Astrocyte of the cerebellum (primary cell): ENCODE measurements at places on chromosomes 16 and 17.

- DNase-seq, result no peak
Observed at GRCh38 chr17:48850792-48851323, 20.0 kb downstream of the CALCOCO2 start.

DNA sequence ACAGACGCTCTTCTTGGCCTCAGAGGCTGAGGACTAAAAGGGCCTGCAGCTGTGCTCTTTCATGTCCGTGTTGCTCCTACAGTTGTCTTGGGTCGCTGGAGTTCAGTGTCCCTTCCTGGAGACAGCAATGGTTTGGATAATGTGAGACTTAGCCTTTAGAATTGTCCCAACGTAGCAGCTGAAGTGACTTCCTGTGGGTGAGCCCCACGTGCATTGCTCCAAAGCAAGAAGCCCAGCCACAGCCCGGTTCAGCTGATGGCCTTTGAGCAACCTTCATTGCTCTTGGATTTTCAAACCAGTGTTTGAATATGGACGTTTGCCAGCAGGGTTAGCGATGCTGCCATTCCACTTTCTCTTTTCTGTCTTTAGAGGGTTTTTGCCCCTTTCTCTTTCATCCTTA, 19.7 kb downstream of the TMEM11 start:
- no peak for DNase-seq

DNA sequence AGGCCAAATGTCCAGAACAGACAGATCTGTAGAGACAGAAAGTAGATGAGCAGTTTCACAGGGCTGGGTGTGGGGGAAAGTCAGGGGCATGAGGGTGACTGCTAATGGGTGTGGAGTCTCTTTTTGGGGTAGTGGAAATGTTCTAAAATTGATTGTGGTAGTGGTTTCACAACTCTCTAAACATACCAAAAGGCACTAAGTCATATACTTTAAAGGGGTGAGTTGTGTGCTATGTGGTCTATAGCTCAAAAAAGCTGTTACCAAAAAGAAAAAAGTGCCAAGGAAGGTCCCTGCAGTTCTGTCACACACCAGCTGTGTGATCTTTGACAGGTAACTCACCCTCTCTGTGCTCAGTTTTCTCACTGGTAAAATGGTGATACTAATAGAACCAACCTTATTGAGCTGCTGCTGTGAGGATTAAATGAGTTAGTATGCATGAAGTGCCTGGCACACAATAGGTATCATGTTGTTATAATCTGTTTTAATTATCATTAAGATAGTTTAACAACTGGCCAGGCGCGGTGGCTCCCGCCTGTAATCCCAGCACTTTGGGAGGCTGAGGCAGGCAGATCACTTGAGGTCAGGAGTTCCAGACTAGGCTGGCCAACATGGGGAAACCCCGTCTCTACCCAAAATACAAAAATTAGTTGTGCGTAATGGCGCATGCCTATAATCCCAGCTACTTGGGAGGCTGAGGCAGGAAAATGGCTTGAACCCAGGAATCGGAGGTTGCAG, 10.3 kb downstream of the ITGAX start:
- DNase-seq, result no peak

- DNase-seq, result peak; percentile 6
Observed at GRCh38 chr17:39667945-39668924, at the start of gene PNMT. Gene PNMT (plus strand): TSS chr17:39668453. CDS start chr17:39668476, 23 bp downstream.

GRCh38 chr16:28072087-28072486, 8.6 kb upstream of the GSG1L start:
- no peak for DNase-seq

DNA sequence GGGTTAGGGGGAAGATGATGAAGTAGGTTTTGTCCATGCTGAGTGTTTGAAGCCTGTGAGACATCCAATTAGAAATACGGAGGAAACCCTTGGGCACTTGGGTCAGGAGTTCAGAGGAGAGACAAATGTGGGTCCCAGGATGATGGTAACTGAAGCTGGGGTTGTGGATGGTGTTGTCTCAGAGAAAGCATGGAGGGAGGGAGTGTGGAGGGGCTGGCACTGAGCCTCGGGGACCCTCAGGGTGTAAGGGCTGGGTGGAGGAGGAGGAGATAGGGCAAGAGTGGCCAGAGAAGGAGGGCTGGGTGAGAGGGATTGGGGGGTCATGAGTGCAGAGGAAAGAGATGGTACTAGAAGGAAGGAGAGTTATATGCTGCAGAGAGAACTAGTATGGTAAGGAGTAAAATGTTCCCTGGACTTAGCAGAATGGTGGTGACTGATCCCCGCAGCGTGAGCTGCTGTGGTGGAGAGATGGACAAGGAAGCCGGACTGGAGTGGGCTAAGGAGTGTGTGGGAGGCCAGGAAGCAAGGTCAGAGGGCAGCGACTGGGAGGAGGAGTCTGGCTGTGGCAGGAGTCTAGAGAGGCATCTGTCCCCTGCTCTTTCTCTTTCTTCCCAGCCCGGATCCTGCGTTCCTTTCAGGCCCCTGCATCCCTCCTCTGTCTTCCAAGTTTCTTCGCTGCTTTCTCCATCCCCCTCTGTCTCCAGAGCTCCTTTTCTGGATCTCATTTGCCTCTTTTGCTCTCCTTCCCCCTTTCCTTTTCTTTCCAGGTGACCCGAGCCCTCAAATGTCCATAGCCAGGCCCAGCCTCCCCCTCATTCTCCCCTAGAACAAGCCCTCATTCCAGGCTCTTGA, 3.9 kb upstream of the COL1A1 start:
- no peak for DNase-seq

DNA sequence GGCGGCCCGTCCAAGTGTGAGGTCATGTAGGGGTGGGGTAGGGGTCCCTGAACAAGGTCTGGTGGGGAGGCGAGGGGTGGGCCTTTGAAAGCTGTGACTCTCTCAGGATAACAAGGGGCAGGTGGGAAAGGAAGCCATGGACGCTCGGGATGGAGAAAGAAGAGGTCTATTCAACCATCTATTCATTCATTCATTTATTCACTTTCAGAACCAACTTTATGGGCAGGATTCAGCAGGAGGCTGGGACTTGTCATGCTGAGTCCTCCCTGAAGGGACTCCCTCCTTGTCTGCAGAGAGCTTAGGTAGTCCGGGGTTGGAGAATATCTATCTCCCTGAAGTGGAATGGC, 8.6 kb upstream of the CD300A start:
- no peak for DNase-seq

- no peak for DNase-seq
Observed at GRCh38 chr17:39183720-39184119, 13.7 kb downstream of the CACNB1 start.

DNA sequence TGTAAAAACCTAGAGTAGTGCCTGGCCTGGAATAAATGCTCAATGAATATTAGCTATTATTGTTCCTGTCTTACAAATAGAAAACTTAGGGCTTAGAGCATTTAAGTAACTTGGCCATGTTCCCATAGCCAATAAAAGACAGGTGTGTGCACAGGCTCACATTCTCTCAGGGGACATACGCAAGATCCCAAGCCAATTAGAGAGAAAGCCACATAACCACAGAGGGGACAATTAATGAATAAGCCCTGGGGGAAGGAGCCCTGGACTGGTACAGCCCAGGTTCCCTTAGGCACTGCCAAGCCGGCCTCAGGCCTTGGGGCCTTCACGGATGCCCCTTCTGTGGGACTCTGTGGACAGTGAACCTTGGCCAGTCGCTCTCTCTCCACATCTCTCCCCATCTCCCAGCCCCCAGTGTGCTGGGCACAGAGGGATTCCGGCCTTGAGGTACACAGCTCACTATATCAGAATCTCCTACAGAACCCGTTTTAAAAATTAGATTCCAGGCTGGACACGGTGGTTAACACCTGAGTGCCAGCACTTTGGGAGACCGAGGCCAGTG, 27.3 kb upstream of the ABCC12 start:
- no peak for DNase-seq

DNA sequence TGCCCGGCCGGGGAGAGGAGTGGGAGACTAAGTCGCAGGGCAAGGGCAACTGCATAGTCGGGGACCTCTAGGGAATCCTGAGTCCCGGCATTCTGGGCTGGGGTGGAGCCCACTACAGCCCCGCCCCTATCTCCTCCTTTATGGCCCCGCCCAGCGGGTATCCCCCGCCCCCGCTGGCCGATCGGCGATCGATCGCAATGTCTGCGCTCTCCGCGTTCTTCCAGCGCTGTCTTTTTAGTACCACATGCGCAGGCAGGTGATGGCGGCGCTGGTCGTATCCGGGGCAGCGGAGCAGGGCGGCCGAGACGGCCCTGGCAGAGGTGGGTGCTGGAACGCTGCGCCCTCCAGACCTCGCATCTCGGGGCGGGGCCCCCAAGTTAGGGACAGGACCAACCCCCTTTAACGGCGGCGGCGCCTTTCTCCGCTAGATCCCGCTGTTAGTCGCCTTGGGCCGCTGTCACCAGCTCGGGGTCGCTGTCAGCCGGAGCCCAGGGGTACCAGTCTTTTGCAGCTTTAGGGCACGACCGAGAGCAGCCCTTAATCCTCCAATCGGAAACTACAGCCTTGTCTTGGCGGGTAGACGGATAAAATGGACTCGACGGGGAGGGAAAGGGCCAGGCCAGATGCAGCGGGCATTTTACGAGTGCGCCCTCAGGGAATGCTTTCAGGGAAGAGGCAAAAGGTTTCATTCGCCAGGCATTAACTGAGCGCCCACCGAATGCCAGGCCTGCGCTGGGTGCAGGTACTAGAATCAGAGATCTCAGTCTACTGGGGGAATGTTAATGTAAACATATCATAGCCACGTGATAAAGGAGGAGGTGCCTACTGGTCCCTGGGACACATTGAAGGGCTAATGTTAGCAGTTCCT, at the start of gene DPH1:
Gene DPH1, plus strand, starts transcription at position 243 of the 868 bp plus-strand sequence. Its CDS starts 17 bp downstream, at position 260.
- no peak for DNase-seq

GRCh38 chr17:20059728-20060188, 50.6 kb downstream of the SPECC1 start:
- no peak for DNase-seq

- DNase-seq, result no peak
Observed at GRCh38 chr16:55661941-55662643, 6.3 kb downstream of the SLC6A2 start.

DNA sequence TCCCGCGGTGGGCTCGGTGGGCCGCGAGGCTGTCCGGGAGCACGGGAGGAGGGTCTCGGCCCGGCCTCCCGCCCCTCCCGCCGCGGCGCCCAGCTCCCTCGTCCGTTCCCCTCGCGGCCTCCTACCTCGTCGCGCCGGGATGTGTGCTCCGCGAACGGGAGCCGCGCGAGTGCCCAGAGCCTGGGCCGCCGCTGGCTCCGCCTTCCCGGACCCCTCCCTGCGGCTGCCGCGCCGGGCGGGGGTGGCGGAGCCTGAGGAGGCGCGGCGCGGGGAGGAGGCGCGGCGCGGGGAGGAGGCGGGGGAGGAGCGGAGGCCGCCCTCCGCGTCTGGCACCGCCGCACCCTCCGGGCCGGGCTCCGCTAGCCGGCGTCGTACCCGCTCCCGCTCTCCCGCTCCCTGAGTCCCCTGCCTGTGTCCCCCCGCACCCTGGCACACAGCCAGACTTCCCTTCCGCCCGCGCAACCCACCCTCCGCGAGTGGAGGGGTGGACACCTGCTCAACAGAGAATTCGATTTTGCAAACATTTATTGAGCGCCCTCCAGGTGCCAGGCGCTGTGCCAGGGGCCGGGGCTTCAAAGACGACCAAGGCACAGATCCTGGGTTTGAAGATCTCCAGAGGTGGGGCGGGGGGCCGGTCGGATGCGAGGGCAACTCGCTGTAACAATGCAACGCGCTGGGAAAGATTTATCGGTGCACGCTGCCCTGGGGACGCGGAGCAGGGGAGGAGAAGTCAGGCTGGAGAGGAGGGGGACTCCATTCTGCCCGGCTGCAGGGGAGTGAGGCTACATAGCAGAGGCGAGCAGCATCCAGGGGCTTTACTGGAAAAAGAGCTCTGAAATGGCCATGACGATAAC, at the start of gene MPP3:
Gene MPP3, minus strand, starts transcription at position 171 of the 854 bp plus-strand sequence. CDS start 1,240 bp downstream, outside the sequence.
- DNase-seq, result no peak

- DNase-seq, result no peak
Observed at GRCh38 chr16:79560923-79561322, 39.6 kb downstream of the MAF start.

DNA sequence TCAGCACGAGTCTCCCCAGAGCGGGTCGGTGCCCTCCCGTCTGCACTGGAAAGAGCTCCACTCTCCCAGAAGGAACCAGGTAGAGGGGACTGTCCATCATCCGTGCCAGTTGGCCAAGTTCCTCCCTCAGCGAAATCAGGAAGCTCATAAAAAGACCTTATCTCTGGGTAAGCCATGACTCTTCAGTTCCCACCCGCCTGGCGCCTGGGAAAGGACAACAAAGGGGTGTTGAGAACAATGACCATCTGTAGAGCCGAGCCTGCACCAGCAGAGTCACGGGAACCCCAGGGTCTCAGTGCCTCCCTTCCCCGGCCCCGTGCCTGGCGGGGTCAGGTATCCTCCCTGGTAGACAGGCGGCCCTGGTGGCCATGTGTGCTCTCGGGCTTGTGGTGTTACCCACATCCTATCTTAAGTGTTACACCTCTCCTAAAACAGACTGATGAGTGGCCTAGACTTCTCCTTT, 190.7 kb downstream of the AXIN2 start:
- DNase-seq, result no peak

- DNase-seq, result no peak
Observed at GRCh38 chr16:66001432-66001831, 365.1 kb upstream of the CDH5 start.

DNA sequence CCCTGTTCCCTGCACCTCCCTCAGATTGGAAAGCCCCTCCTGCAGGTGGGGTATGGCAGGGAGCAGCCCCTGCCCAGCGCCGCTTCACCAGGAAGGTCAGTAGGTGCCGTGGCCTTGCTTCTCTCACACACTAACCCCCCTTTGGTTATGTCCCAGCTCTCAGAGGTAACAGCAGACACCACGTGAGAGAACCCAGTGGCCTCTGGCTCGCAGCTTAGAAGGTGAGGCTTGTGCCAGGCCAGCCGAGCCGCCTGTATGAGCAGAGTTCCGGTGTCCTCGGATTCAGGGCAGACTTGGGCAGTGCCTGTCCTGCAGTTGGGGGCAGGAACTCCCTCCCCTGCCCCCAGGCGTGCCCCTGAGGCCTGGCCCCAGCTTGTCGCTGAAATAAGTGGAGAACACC, 47.1 kb downstream of the PRMT7 start:
- no peak for DNase-seq

DNA sequence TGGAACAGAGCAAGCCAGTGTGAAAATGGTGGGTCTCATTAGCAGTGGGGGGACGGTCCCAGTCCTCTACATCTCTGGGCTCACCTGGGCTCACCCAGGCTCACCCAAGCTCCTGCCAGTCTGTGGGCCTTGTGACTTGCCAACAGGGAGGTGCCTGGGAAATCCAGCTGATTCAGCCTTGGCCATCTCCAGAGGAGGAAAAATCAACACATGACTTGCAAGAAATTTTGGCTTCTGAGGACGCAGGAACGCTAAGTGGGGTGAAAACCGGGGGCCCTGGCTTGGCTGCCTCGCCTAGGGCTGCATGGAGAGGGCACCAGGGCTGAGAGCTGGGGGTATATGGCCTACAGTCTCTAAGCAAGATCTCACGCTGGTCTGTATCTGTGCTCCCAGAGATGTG, 47.7 kb downstream of the VAC14 start:
- no peak for DNase-seq

GRCh38 chr17:49612726-49613125, 37.1 kb downstream of the NXPH3 start:
- DNase-seq, result no peak

- DNase-seq, result no peak
Observed at GRCh38 chr17:2542456-2542855, 30.8 kb upstream of the METTL16 start.

DNA sequence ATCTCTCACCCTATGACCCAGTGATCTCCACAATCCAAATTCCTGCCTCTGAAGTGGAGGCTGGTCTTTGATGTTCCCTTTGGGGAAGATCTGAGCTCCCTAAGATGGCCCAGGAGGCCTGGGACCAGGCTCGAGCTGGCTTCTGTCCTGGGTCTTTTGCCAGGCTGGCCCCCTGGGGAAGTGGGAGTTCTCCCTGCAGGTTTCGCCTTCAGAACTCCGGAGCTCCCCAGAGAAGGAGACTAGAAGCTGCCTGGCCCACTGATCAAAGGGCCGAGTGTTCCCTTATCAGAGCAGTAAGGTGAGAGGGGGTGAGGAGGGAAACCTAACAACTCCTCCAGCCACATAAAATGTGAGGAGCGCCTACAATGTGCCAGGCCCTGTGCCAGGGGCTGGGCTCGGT, 147.1 kb downstream of the IRF8 start:
- no peak for DNase-seq
